ENCODE measurements at places on chromosomes 3 and 15. TPM values are rescaled to one million over a fixed set of nuclear protein-coding genes. Genes with fewer than 3 reads are reported as not detected.

The ARL8B gene
- total RNA-seq = 30.1 TPM

The LRRC31 gene
- not detected for total RNA-seq

The CXCR6 gene
- total RNA-seq = not detected

The BCHE gene
- 1.2 TPM for total RNA-seq

The TMEM266 gene
- not detected for total RNA-seq

The CALML4 gene
- total RNA-seq = 0.85 TPM

The LSAMP gene
- total RNA-seq = 0.28 TPM

The THUMPD3 gene
- 67.7 TPM for total RNA-seq

Data from regular cardiac myocyte (primary cell).